Renal cortex interstitium (tissue), 15 donors: ENCODE measurements at places on chromosomes 7 and 10.

DNA sequence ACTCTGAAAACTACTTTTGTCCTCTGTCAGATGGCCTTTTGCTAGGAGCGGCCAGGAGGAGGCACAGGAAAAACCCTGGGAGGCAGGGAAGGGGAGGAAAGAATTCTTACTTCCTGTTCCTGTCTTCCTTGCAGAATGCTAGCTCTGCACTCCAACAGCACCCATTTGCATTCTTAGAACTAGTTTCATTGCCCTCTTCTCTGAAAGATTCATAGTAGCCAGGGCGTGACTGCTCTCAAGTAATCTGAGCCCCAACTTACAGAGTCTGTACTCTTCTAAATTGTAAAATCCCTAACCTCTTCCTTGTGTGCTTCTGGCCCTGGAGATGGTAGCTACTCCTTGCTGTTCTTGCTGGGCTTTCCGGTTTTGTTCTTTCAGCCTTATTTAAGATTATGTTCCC is 75.3 kb upstream of the STEAP1 start:
- DNase-seq = no peak

- DNase-seq = no peak
Measured at GRCh38 chr10:104330168-104331110, 7.8 kb downstream of the ITPRIP start.

GRCh38 chr10:117511601-117512390 is 30.8 kb upstream of the EMX2 start:
- DNase-seq = no peak

DNA sequence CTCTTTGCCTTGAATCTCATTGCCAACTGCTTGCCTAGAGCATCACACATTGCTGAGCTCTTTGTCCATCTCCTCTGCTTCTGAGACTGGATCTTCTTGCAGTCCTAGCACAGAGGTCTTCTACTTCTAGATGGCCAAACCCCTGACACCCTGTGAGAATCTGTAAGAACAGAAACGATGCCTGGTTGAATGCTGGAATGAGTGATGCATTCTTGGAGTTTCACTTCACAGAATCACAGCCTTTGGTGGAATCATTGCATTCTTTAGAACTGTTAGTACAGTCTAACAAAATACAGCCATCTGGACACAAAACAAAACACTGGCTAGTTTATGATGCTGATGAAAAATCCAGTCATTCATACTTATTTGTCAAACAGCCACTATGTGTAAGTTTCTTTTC is 141.7 kb upstream of the ITGB1 start:
- DNase-seq = no peak

GRCh38 chr10:77041636-77042258 is 595.9 kb downstream of the KCNMA1 start:
- DNase-seq = no peak

DNA sequence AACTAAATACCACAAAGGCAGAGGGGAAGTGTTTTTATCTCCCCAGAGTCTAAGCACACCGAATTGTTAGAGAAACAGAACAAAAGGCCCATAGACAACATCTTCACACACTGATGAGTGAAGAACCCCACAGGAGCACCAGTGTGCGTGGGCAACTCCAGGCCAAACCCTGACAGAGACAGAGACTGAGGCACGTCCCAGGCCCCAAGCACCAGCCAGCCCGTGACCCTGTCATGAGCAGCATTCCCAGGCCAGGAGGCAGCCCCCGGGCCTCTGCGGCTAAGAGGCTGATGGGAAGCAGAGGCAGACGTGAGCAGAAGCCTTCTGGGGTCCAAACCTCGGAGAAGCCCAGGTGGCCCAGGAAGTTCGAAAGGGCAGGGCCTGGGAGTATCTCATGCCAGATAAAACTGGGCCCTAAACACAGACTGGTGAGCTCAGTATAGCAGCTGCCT is 184.4 kb downstream of the TCERG1L start:
- DNase-seq = no peak

GRCh38 chr10:62815381-62816075 is 638 bp downstream of the EGR2 start:
- DNase-seq = no peak

GRCh38 chr10:58210160-58210559 is 57.5 kb downstream of the IPMK start:
- no peak for DNase-seq

- no peak for DNase-seq
Measured at GRCh38 chr7:74441801-74442200, 11.9 kb upstream of the GTF2IRD1 start.

- no peak for DNase-seq
Measured at GRCh38 chr7:72278550-72278949, 133.6 kb downstream of the CALN1 start.

GRCh38 chr10:86692023-86692514 is 23.8 kb downstream of the LDB3 start:
- no peak for DNase-seq

DNA sequence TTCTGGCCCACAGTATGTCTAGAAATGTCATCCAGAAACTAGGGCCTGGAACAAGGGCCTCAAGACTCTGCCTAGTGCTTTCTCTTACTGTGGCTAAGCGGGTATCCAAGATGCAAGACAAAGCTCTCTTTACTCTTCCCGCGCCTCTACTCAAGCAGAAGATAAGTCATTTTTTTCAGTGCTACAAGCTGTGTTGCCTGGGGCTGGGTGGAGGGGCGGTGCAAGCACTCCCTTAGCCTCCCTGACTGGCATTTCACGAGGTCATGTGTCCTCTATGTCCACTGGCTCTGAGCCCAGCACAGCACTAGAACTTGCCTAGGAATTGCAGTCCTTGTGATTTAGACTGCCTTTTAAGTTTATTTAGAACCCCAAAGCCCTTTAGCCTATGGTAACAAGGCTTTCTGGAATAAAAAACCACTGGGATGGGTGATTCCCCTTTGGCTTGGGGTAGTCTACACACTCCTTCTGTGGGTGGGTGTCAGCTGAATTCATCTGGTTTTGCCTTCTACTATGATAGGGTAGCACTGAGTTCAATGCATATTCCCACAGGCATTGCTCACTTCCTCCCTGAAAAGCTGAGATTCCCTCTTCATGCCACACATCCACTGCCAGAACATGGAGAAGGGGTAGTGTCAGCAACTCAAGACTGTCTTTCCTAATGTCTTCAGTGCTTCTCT is 371.8 kb upstream of the KCND2 start:
- no peak for DNase-seq

GRCh38 chr7:158216198-158216597 is 371.4 kb downstream of the PTPRN2 start:
- no peak for DNase-seq

DNA sequence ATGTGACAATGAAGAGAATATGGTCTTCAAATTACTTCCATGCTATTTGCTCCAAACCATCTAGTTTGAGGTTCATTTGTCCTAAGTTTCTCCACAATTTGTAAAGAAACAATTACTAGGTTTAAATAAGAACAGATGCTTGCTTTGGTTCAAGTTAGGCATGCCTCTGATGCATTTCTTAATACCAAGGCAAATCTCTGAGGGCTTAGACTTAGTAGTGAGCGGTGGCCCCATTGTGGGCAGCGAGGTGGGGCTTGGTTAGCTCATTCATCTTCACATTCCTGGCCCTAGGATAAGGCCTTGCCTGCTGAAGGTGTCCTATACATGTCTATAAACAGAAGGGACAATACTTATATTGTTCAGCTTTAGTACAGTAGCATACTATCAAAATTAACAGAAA is 52.4 kb upstream of the RHEB start:
- DNase-seq = no peak

GRCh38 chr7:55244006-55244745 is 121.0 kb upstream of the LANCL2 start:
- DNase-seq = no peak

DNA sequence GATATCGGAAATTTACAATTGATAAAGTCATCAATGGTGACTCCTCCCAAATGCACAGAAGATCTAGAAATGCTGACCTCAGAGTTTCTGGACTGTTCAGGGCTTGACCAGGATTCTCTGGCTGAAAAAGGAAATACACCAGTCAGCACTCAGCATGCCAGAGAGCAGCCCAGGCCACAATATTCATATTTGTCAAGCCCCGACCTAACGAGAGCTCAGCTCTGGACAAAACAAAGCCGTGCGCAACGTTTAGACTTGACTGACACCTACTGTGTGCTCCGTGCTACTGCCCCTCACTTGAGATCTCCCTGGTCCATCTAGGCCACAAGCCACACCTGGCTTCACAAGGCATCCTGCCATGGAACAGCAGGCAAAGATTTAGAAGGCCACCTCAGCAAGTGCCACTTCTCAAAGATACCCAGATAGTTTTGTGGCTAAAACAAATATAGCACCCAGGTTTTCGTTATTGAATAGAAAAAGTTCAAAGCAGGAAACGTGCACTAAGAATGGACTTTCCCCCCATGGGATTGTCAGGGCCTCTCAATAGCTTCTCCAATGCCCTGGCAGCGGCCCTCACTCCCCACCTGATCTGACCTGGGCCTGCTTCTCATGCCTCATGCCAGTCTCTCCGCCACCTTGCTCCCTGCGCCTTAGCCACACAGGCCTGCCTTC is 218.3 kb downstream of the FAM107B start:
- DNase-seq = no peak

- DNase-seq = no peak
Measured at GRCh38 chr7:153628825-153629224, 423.4 kb upstream of the DPP6 start.

DNA sequence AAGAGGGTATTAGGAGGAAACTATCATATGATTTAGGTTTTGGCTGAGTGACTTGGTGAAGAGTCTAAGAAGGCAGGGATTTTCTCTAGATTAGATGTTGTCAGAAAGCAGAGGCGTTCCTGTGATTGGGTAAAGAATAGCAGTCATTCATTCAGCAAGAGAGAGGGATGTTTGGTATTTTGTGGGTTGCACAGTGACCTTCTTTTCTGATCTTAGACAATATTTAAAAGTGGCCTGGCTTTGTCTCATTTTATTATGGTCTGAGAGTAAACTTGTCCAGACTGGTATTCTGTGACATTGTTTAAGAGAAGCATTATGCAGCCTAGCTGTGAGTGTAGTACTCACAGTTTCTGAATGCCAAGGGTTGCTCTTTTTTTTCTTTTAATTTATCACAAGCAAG is 18.5 kb downstream of the HYAL4 start:
- DNase-seq = no peak

- DNase-seq = no peak
Measured at GRCh38 chr10:112634096-112634830, 187.2 kb downstream of the VTI1A start.

GRCh38 chr10:27540672-27541071 is 36.6 kb downstream of the RAB18 start:
- no peak for DNase-seq

DNA sequence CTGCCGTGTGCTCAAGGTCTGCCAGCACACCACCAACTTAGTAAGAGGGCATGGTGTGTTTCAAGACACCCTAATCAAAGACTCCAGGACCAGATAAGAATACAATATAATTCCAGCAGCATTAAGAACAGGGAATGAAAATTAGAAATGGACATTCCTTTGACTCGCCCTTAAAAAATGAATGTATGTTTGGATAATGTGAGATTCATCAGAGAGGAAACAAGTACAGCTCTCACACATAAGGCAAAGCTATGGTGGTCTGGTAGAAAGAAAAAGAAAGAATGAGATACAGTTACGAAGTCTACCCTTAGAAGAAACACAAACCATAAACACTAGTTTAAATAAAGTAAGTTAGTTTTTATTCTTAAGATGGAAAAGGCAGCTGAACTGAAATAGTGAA is 174.8 kb upstream of the ANK3 start:
- DNase-seq = no peak

DNA sequence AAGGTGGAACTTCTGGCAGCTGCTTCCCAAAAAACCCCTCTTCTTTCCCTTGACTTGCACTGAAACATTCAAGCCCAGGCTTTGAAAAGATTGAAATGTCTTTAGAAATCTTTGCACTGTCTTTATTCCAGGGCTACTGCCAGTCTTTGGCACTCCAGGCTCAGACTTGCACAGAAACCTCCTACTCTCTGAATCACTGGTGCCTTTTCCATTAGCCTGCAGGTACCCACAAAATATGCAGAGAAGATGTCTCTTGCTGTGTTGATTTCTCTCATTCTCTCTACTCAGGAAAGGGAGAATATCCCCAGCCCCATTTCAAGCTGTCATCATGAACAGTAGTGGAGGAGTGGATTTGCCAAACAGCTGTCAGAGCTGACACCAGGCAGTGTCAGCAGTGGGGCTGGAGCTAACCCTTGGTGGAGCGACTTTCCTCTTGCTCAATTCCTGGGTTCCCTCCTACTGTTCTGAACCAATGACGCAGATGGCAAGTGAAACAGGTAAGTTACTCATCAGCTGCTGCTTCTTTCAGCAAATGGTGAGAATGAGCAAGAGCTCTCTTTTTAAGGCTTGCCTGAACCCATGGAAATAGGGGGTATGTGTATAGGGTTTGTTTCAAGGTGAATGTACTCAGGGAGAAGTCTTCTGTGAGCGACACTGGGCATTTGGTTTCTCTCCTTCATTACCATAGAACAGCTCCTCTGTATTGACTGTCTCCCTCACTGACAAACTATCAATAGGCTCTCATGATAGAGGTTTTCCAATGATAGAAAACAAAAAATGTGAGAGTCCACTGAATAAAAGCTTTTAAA is 362.4 kb downstream of the ADRA2A start:
- no peak for DNase-seq

DNA sequence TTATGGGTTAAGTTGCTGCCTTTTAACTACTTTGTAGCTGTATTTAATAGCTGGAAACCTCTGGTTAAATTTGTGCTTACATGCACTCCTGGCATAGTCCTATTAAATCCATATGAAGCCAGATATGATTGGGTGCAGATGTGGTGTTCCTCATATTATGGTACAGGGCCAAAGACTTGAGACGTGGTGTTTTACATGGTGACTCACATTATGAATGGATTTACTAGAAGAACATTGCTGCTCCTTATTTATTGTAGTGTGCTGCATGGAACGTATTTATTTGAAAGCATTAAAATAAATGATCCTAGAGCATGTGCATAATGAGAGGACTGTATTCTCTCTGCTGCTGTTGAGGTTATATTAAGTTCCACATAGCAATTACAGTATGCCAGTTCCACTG is 224.1 kb downstream of the SLC25A13 start:
- no peak for DNase-seq

DNA sequence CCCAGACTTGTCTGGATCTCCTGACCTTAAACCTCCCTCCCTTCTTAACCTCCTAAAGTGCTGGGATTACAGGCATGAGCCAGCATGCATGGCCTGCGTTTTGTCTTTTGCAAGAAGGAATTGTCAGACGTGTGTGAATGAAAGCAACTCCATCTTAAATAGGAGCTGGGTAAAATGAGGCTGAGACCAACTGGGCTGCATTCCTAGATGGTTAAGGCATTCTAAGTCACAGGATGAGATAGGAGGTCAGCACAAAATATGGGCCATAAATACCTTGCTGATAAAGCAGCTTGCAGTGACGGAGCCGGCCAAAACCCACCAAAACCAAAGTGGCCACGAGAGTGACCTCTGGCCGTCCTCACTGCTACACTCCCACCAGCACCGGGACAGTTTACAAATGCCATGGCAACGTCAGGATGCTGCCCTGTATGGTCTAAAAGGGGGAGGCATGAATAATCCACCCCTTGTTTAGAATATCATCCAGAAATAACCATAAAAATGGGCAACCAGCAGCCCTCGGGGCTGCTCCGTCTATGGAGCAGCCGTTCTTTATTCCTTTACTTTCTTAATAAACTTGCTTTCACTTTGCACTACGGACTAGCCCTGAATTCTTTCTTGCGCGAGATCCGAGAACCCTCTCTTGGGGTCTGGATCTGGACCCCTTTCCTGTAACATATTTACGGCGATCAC is 41.2 kb upstream of the SDK1 start:
- no peak for DNase-seq
